ENCODE measurements at places on chromosomes 2 and 18. TPM values are rescaled to one million over a fixed set of nuclear protein-coding genes. Genes with fewer than 3 reads are reported as not detected.
A peak's percentile ranks its signal among the peaks of the same experiment; 100 is the strongest.

DNA sequence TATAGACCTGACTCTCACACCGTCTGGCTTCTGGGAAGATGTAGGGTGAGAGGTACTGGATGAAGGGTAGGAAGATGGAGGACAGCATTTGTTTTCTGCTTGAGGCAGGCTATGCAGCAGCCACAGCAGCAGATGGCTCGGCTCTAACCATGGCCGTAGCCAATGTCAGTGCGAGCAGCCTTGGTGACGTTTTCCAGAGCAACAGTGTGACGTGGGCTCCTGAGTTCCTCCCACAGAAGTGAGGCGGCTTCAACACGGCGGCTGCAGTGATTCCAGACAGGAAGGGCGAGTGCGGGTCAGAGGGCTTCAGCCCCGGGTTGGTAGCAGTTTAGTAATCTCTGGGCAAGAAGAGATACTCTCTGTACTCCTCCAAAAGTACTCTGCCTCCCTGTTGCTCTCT lies 133.0 kb upstream of the MYT1L start:
- no peaks in the 10 kb centered on the region for H3K27me3 ChIP-seq
- no peaks in the 10 kb centered on the region for H3K36me3 ChIP-seq

- H3K4me3 ChIP-seq, result no peak overlapping the region
- no peak for DNase-seq
- H3K27me3 ChIP-seq, result no peaks in the 10 kb centered on the region
- H3K4me1 ChIP-seq, result no peaks in the 10 kb centered on the region
- H3K27ac ChIP-seq, result no peak overlapping the region
Observed at GRCh38 chr18:35430721-35431373, 53.7 kb upstream of the ZNF396 start.

DNA sequence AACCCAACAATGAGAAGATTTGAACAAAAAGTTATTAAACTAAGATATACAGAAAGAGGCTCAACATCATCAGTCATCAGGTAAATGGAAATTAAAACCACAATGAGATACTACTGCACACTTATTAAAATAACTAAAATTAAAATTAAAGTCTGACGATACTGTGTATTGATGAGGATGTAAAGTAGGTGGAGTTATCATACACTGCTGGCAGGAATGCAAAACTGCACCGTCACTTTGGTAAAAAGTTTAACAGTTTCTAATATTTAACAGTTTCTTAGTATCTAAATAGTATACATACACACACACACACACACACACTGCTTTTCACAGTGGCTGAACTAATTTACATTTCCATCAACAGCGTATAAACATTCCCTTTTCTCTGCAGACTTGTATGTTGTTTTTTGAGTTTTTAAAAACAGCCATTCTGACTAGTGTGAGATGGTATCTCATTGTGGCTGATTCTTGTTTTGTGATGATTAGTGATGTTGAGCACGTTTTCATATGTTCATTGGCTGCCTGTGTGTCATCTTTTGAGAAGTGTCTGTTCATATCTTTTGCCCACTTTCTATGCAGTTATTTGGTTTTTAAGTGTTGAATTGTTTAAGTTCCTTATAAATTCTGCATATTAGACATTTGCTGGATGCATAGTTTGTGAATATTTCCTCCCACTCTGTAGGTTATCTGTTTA lies 726.9 kb upstream of the CHAC2 start:
- no peak overlapping the region for H3K27ac ChIP-seq
- H3K4me3 ChIP-seq, result no peak overlapping the region
- no peak for DNase-seq

- no peaks in the 10 kb centered on the region for H3K27me3 ChIP-seq
- no peak overlapping the region for H3K27ac ChIP-seq
- H3K4me1 ChIP-seq, result no peaks in the 10 kb centered on the region
- H3K36me3 ChIP-seq, result no peaks in the 10 kb centered on the region
- peak; percentile 43 for DNase-seq
Observed at GRCh38 chr2:209387389-209387788, 36.5 kb upstream of the MAP2 start.

GRCh38 chr2:211513446-211513845 lies 957.0 kb downstream of the CPS1 start:
- no peaks in the 10 kb centered on the region for H3K36me3 ChIP-seq
- no peaks in the 10 kb centered on the region for H3K4me1 ChIP-seq
- no peak for DNase-seq
- no peak overlapping the region for H3K4me3 ChIP-seq
- H3K27me3 ChIP-seq, result no peaks in the 10 kb centered on the region
- no peak overlapping the region for H3K27ac ChIP-seq

GRCh38 chr2:88450925-88451810 lies 1.3 kb downstream of the FOXI3 start:
- H3K36me3 ChIP-seq, result no peaks in the 10 kb centered on the region
- H3K27ac ChIP-seq, result no peak overlapping the region
- peaks cover 42% of the 10 kb centered on the region for H3K27me3 ChIP-seq
- H3K4me1 ChIP-seq, result no peaks in the 10 kb centered on the region
- DNase-seq, result no peak
- no peak overlapping the region for H3K4me3 ChIP-seq

GRCh38 chr18:63887424-63887823 lies at the start of gene SERPINB2:
TSS of gene SERPINB2 (plus strand) at chr18:63887705. CDS start at chr18:63891445, 3,740 bp downstream.
- H3K36me3 ChIP-seq, result no peaks in the 10 kb centered on the region
- H3K27me3 ChIP-seq, result no peaks in the 10 kb centered on the region
- H3K4me3 ChIP-seq, result no peak within 1 kb of the TSS
- H3K4me1 ChIP-seq, result no peaks in the 10 kb centered on the region
- DNase-seq, result no peak
- no peak within 1 kb of the TSS for H3K27ac ChIP-seq

- H3K4me3 ChIP-seq, result no peak overlapping the region
- H3K27me3 ChIP-seq, result no peaks in the 10 kb centered on the region
- no peak overlapping the region for H3K27ac ChIP-seq
- H3K36me3 ChIP-seq, result no peaks in the 10 kb centered on the region
- no peaks in the 10 kb centered on the region for H3K4me1 ChIP-seq
- no peak for DNase-seq
Observed at GRCh38 chr2:118969734-118970395, 27.9 kb downstream of the MARCO start.

Gene SERPINB2
- 1.7 TPM for total RNA-seq

Gene HNRNPA3
- 216 TPM for total RNA-seq

Gene IL1F10
- total RNA-seq, result not detected

Gene RDH14
- total RNA-seq, result 18.1 TPM

DNA sequence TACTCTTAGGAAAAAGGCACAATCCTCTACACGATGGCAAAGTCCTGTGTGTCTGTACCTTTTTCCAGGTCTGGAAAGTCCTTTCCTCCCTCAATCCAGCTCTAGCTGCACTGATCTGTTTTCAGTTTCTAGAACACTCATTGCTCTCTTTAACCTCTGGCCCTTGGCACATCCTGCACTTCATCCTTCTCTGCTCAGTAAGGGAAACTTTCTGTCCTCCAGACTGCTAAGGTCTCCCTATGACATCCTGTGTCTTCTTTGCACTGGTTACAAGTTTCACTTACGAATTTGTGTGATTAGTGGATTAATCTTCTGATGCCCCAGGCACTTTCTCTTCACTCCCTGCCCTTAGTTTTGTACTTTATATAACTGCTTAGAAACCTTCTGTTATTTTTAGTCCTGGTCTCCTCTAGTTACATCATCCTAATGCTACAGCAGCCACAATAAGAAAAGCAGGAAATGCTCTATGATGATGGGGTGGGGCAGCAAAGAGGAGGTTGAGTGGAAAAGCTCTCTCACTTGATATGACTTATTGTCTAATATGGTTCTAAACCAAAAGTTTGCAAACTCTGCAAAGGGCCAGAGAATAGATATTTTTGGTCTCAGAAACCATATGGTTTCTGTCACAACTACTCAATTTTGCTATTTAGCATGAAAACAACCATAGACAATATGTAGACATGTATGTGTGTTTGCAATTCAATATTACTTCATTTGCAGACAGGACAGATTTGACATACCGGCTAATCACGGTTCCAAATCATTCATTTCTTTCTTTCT lies 568.2 kb downstream of the THSD7B start:
- H3K4me1 ChIP-seq, result no peaks in the 10 kb centered on the region
- H3K36me3 ChIP-seq, result no peaks in the 10 kb centered on the region
- H3K4me3 ChIP-seq, result no peak overlapping the region
- H3K27ac ChIP-seq, result no peak overlapping the region

- no peak for DNase-seq
- no peaks in the 10 kb centered on the region for H3K27me3 ChIP-seq
- no peak overlapping the region for H3K27ac ChIP-seq
- no peak overlapping the region for H3K4me3 ChIP-seq
- H3K4me1 ChIP-seq, result no peaks in the 10 kb centered on the region
Observed at GRCh38 chr2:171675810-171676345, 11.4 kb upstream of the DYNC1I2 start.

- no peaks in the 10 kb centered on the region for H3K27me3 ChIP-seq
- H3K27ac ChIP-seq, result no peak overlapping the region
- DNase-seq, result no peak
- no peak overlapping the region for H3K4me3 ChIP-seq
- no peaks in the 10 kb centered on the region for H3K4me1 ChIP-seq
- H3K36me3 ChIP-seq, result no peaks in the 10 kb centered on the region
Observed at GRCh38 chr18:70382017-70382416, 93.2 kb downstream of the SOCS6 start.

Gene PROM2
- 0.46 TPM for total RNA-seq

DNA sequence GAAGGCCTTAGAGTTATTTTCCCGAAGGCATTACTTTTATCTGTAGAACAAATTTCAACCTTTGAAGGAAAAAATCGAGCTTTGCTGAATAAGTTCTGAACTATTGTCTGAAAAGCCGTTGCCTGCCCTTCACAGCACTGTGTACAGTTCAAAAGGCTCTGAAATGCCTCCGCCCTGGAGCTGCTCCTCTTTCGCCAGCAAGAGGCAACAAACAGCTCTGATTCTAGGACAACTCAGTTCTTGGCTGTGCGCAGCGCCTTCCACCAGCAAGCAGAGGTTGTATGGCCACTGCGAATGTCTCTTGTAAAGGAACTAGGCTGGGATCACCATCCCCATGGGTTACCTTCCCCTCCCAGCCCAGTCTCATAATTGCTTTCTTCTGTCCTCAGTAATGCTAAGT lies 308.5 kb downstream of the GBX2 start:
- no peaks in the 10 kb centered on the region for H3K4me1 ChIP-seq
- no peak overlapping the region for H3K4me3 ChIP-seq
- DNase-seq, result no peak
- H3K36me3 ChIP-seq, result no peaks in the 10 kb centered on the region

Gene MSTN
- not detected for total RNA-seq

GRCh38 chr2:231393149-231394131 lies 2.1 kb upstream of the B3GNT7 start:
- H3K36me3 ChIP-seq, result no peaks in the 10 kb centered on the region
- H3K27ac ChIP-seq, result no peak overlapping the region
- H3K4me1 ChIP-seq, result peaks cover 16% of the 10 kb centered on the region
- no peak for DNase-seq
- peaks cover 14% of the 10 kb centered on the region for H3K27me3 ChIP-seq

DNA sequence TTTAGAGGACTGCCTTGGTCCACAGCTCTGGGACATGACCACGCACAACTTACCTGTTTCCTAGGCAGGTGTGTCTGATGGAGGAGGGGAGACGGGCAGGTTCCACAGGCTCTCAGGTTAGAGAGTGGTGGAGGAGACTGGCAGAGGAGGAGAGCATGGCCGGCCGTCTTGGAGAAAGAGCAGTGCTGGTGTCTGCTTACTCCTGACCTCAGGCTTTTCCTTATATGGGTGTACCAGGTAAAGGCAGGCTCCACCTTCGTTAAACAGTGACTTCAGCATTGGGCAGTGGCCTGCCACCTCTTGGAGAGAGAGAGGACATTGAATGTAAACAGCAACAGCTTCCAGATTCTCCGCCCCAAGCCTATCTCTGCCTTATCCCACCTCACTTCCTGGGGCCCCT lies at the start of gene CAPN13:
TSS of gene CAPN13 (minus strand) at position 198 of the 400 bp plus-strand sequence. CDS start 20,121 bp downstream, outside the sequence.
- no peak within 1 kb of the TSS for H3K27ac ChIP-seq
- H3K36me3 ChIP-seq, result no peaks in the 10 kb centered on the region
- H3K4me1 ChIP-seq, result no peaks in the 10 kb centered on the region
- H3K27me3 ChIP-seq, result no peaks in the 10 kb centered on the region
- no peak for DNase-seq
- no peak within 1 kb of the TSS for H3K4me3 ChIP-seq

DNA sequence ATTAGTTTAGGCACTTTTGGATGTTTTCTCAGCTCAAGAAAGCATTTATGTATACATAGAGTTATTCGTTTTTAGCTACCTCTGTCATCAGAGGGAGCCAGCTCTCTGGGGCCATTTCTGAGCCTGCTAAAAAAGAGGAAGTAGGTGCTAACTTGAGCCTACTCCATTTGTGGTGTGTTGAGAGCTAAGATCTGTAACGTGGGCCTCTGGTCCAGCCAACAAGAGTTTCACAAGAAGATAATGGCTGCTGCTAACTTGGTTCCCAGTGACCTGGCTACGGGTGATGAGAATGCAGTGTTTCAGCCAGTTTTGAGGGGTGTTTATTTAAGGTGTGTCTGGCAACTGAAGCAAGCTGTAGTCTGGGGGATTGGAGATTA lies 182.5 kb downstream of the PRKCE start:
- no peak overlapping the region for H3K4me3 ChIP-seq
- H3K27ac ChIP-seq, result no peak overlapping the region
- H3K4me1 ChIP-seq, result no peaks in the 10 kb centered on the region
- DNase-seq, result no peak

Gene PECR
- total RNA-seq, result 10.5 TPM

Measured in CD8-positive, alpha-beta memory T cell (primary cell).